ENCODE measurements at places on chromosomes 7 and 10. TPM values are rescaled to one million over a fixed set of nuclear protein-coding genes. Genes with fewer than 3 reads are reported as not detected.
A peak's percentile ranks its signal among the peaks of the same experiment; 100 is the strongest.

Gene NXPH1
- not detected for total RNA-seq

DNA sequence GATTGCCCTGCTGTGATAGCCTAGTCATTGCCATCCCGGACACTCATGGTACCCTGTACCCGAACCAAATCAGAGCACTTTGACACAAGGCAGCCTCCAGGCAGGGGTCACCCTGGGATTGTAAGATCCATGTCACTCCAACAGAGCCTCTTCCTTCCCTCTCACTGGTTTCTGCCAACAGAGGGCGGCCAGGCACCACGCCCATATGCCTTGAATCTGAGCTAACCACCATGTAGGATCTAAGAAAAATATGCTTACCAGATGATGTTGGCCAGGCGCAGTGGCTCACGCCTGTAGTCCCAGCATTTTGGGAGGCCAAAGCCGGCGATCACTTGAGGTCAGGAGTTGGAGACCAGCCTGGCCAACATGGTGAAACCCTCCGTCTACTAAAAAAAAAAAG is 389.2 kb upstream of the KLF6 start:
- H3K27ac ChIP-seq = no peak overlapping the region
- no peaks in the 10 kb centered on the region for H3K27me3 ChIP-seq
- no peaks in the 10 kb centered on the region for H3K36me3 ChIP-seq
- peak; percentile 23 for DNase-seq
- H3K4me3 ChIP-seq = no peak overlapping the region
- H3K4me1 ChIP-seq = no peaks in the 10 kb centered on the region

- peak; percentile 58 for DNase-seq
- H3K27ac ChIP-seq = no peak overlapping the region
- no peaks in the 10 kb centered on the region for H3K27me3 ChIP-seq
- H3K4me3 ChIP-seq = no peak overlapping the region
- peaks cover 6% of the 10 kb centered on the region for H3K4me1 ChIP-seq
- no peaks in the 10 kb centered on the region for H3K36me3 ChIP-seq
These were observed 38.7 kb upstream of the NRBF2 start for GRCh38 chr10:63094405-63094804.

DNA sequence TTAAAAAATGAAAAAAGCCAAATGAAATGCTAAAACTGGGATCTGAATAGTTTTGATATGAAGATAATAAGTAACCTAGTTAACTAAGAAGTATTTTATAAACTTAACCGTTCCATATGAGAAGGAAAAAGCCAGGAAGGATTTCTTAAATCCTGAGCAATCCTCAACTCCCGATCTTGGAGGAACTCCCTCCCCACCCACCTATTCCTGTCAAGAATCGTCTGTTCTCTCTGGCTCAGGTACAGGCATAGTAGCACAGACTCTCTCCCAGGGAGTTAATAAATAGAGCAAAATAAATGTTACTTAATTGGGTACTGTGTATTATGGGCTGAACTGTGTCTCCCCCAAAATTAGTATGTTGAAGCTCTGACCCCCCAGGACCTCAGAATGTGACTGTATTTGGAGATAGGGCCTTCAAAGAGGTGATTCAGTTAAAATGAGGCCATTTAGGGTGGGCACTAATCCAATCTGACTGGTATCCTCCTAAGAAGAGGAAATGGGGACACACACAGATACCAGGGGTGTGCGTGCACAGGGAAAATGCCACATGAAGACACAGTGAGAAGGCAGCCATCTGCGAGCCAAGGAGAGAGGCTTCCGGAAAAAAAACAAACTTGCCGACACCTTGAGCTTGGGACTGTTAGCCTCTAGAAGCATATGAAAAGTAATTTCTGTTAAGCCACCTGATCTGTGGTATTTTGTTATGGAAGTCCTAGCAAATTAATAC is 28.7 kb downstream of the PUS7 start:
- H3K36me3 ChIP-seq = peaks cover 11% of the 10 kb centered on the region
- no peak overlapping the region for H3K27ac ChIP-seq
- no peaks in the 10 kb centered on the region for H3K27me3 ChIP-seq
- H3K4me1 ChIP-seq = peaks cover 11% of the 10 kb centered on the region
- DNase-seq = no peak

- H3K36me3 ChIP-seq = no peaks in the 10 kb centered on the region
- H3K4me1 ChIP-seq = no peaks in the 10 kb centered on the region
- no peak overlapping the region for H3K27ac ChIP-seq
- no peak for DNase-seq
These were observed 74.1 kb downstream of the VWA2 start for GRCh38 chr10:114313139-114313538.
